Central memory CD8-positive, alpha-beta T cell (primary cell): ENCODE measurements at places on chromosomes 11 and 22.

DNA sequence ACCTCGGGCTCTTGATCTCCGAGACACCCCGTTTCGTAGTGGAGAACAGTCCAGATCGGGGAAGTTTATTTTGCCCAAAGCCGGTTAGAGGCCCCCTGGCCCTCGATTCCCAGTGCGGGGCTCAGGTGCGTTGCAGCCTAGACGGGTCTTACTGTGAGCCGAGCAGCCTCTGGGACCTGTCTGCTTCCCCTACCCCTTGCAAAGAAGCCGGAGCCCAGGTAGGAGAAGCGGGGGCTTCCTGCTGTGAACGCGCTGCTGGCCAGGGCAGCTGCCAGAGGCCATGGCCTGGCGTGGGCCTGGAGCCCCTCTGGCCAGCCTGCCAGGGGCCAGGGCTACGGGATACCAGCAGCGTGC, 621 bp downstream of the TSPO start:
- no peak for DNase-seq

DNA sequence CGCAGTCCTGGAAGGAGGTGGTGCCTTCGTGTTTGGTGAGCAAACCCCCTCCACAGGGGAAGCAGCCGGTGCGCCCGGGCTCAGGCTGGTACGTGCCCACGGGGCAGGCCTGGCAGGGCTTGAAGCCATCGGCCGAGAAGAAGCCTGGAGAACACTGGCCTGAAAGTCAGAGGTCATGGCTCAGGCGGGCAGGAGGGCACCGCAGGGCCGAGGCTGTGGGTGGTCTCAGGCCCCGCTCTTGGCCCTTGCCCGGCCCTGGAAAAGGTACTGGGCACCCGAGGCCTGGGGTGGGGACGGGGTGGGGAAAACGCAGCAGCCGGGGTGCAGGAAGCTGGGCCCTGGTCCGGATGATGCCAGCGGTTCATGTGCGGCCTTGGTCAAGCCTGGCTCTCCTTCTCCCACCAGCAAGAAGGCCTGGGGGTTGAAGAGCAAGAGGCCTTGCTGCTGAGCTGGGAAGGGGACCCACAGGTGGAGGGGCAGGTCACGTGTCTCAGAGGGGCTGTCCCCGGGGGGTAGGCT, 25.6 kb upstream of the TTLL12 start:
- DNase-seq, result no peak

DNA sequence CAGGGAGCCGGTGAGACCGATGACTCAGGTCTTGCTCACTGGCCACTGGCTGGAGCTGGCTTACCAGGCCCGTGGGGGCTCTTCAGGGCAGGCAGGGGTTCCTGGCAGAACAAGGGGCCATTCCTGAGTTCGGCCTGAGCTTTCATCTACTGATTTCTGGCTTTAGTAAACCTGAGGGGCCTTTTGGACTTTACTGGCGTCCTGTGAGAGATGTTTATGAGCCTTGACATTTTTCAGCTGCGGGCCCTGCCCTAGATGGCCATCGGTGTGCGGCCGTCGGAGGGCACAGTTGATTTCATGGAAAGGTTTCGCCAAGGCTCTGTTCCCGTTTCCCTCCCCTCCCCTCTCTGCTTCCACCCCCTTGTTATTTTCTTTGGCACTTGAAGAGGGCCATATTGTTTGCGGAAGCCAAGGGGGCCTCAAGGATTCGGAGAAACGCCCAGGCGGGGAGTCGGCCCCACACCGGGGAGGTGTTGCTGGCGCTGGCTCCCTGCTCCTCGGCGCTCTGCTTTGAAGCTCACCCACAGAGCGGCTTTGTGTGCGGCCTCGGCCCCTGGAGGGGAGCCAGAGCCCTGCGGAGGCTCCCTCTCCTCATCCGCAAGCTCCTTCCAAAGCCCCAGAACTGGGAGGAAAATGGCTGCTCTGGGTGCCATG, 17.7 kb downstream of the ELF5 start:
- no peak for DNase-seq

DNA sequence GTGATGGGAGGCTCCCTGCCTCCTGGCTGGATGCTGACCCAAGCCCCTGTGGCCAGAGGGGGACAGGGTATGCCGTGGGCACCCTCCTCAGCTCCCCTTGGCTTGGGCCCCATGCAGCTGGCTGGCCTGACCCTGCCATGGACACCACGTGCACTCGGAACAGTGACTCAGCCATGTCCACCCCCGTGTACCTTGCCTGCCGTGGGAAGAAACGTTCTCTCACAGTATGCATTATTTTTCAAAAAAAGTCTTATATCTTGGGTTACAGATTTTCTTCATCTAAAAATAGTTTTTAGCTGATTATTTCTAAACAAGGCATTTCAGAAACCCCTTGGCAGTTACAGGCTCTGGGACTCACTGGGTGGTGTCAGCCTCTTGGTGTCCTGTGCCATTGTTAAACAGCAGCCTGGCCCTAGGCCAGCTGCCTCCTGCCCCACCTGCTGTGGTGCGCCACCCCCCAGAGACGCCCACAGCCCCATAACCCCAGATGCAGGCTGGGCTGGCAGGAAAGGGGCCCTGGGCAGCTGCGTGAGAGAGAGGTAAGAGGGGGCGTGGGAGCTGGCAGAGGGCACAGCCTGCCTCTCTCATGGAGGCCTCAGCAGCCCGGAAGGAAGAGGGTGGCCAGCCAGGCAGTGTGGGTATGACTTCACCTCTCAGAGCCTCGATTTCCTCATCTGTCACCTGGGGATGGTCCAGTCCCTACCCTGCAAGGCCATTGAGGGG, 99.8 kb downstream of the MORC2 start:
- DNase-seq, result no peak

GRCh38 chr22:22228921-22229320, 15.7 kb upstream of the VPREB1 start:
- DNase-seq, result no peak

- DNase-seq, result no peak
Measured at GRCh38 chr11:28117712-28118111, 9.5 kb downstream of the METTL15 start.

DNA sequence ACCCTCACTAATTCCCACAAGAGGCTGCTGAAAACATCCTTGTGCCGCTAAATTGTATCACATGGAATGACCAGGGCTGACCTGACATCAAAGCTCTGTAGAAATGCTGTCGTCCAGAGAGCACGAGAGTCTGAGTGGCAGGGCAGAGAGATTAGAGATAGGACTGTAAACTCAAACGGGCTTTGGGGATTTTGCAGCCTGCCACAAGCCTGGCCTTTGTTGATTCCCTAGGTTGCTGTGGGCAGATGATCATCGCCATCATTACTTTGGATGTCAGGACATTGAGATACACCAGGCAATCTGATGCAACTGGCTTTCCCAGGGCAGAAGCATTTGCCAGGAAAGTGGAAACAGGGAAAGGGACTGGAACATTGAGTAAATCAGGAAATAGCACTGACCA, 131.6 kb downstream of the ETS1 start:
- DNase-seq, result no peak
